Jurkat, Clone E6-1 (cell line): ENCODE measurements at places on chromosomes 11 and 22.

GRCh38 chr22:26740253-26740652, 82.9 kb downstream of the MIAT start:
- no peak for DNase-seq

DNA sequence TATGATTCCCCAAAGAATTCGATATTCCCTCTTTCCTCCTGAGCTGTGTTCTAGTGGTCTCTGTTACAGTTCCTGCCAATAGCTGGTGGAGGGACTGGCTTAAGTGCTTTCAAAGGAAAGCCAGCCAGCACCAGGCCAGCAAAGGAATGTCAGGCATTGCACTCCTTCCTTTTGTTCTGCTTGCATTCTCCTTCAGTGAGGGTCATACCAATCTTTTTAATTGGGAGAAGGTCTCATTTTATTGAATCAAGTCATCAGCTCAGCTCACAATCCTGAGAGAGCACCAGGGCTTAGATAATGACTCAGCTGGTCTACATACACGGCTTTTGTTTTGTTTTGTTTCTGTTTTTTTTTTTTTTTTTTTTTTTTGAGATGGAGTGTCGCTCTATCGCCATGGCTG, 222.9 kb downstream of the NAV2 start:
- DNase-seq, result no peak

DNA sequence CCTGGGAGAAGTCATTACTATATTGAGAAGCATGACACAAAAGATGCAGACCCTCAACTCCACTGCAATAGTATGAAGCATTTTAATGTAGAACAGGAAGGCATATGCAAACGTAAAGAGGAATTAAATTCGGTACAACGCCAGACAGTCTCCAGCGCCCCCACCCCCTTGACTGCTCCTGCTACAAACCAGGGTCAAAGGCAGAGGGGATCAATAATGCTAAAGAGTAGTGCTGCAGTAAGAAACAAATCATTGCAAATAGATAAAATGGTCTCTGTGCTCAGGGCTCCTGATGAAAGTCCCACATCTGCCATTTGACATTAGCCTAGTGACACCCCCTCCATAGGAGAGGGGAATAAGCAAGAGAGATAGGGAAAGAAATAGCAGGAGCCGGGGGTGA, 164.9 kb upstream of the BLID start:
- no peak for DNase-seq

DNA sequence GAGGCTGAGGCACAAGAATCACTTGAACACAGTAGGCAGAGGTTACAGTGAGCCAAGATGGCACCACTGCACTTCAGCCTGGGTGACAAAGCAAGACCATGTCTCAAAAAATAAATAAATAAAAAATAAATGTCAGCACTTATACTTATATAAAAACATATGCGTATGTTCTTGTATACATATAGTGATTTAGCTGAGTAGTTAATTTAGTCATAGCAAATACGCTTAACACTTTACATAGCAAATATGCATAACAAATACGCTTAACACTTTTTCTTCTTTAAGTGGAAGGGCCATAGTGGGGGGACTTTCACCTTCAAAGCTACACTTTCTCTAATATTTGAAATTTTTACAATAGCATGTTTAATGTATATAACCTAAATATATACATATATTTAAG, 64.0 kb upstream of the CAPRIN1 start:
- no peak for DNase-seq

DNA sequence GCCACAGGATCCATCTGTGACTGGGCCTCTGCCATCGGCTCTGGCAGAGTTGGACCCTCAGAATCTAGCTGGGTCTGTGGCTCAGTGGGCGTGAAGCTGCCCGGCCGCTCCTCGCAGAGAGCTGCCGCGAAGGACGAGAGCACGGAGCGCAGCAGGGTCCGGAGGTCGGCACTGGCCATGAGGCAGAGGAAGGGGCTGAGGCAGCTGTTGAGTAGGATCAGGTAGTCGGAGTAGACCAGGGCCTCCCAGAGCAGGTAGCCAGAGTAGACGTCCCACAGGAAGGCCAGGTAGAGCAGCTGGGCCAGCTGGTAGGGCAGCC, 912 bp downstream of the GPR152 start:
- DNase-seq, result no peak

GRCh38 chr11:47000033-47000432, 63.5 kb downstream of the CSTPP1 start:
- no peak for DNase-seq

GRCh38 chr11:113773092-113773415, 438 bp downstream of the ZW10 start:
- DNase-seq, result no peak
